ENCODE measurements at places on chromosomes 5 and 9.

DNA sequence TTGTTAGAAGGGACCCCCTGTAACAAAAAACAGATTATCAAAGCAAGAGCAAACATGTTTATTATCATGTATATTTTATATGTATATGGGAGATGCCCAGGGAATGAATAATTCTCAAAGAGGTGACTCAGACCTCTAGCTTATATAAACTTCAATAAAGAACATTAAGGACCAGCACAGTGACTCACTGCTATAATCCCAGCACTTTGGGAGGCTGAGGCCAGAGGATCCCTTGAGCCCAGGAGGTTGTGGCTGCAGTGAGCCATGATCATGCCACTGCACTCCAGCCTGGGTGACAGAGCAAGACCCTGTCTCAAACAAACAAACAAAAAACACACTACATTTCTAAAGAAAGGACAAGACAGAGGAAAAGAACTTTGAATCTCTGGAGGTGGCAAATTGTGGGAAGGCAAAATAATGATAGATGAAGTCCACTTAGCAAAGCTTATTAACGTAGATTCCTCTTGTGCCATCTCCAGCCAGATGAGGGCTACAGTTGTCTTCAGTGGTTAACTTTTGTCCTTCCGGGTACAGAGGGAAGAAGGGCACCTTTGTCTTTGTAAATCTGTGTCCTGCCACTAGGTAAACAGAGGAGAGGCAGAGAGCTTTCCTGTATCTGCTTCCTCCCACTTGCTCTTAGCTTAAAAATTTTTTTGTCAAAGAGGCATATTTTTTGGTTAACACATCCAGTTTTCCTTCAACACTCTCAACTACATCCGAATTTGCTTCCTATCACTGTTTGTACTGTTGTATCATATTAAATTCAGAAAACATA lies 7.5 kb upstream of the RFK start:
- no peak for DNase-seq

GRCh38 chr9:89171231-89171630 lies 7.4 kb downstream of the SHC3 start:
- no peak for DNase-seq

DNA sequence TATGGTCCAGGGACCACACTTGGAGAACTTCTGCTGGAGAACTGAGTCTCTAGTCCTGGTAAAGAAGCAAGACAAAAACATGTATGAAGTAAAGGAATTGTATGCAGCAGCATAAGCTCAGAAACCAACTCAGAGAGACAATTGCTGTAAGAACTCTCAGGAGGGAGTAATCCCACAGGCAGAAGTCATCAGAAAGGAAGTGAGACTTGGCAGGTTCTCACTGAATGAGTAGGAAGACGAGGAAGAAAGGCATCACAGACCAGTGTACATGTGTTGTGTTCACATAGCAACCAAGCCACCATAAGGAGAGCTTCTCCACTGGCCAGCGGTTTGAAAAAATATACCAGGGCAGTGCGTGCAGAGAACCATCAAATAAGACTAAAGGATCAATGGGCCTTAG lies 57.9 kb upstream of the FST start:
- no peak for DNase-seq

DNA sequence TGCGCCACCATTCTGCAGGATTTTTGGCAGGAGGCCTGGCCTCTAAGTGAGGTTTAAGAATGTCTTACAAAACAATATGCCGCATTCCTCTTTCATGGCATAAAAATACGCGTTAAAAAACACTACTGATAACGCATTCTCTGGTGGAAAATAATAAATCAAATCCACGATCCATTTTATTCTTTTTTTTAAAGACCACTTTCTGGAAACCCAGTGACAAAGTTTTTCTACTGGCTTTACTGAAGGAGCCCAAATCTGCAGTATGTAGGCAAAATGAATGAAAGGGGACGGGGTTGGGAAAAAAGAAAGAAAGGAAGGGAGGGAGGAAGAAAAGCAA lies 2.0 kb downstream of the SV2C start:
- no peak for DNase-seq

DNA sequence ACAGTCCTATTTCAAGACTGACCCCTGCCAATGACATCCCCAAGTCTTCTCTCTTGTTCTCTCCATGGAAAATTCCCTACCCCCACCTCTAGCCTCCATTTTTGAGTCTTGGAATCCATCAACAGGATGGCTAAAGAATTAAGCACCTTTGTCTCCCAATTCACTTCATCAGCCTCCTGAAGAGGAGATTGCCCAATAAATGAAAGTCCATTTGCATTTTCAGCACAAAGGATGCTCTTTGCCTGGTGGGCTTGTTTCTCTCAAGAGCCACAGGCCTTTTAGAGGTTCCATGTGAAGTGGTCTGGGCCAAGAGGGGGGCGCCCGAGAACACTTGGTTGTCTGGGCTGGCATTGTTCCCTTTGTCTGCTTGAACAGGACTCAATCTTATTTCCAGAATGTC lies 12.6 kb downstream of the HSD17B3 start:
- no peak for DNase-seq

DNA sequence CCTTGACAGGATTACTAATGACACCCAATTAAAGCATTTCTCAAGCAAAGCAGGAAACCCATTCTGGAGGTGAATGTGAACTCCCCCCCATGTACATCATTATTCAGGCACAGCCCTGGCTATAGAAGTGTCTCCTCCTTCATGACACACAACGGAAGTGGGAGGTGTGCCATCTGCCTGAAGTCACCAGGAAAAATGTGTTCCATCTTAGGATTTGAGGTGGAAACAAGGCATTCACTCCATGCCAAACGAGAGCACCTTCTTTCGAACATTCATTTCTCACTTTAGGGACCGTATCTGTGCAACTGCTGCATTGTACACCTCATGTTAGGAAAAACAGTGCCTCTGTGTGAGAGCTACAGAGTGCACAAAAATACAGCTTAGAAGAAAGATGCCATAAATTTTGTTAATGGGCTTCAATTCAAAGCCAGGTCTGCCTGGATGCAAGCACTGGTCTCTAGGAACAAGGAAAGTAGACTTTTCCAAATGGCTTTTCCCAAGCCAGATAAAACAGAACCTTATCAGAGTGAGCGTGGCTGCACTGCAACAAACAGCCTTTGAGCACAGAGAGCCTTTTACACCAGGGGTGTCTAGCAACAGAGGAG lies 19.4 kb downstream of the GOLM1 start:
- DNase-seq, result no peak

- no peak for DNase-seq
Measured at GRCh38 chr9:129419382-129419899, 201.5 kb downstream of the C9orf50 start.

DNA sequence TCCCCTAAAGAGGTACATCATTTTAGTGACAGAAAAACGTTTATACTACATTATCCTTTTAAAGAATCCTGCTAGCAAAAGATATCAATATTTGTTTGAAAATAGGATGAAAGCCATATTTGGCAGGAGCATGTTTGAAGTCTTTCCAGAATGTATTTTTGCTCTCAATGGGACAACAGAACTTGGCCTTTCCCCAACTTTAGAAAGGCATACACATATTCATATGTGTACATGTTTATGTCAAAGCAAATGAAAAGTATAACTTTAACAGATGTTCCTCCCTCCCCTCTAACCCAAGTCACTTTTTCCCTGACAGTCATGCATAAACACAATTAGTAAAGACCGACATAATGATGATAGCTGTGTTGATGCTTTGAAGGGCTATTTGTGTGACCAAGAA lies 427.8 kb upstream of the CDH6 start:
- DNase-seq, result no peak

GRCh38 chr9:123500336-123500735 lies 144.3 kb downstream of the CRB2 start:
- no peak for DNase-seq

DNA sequence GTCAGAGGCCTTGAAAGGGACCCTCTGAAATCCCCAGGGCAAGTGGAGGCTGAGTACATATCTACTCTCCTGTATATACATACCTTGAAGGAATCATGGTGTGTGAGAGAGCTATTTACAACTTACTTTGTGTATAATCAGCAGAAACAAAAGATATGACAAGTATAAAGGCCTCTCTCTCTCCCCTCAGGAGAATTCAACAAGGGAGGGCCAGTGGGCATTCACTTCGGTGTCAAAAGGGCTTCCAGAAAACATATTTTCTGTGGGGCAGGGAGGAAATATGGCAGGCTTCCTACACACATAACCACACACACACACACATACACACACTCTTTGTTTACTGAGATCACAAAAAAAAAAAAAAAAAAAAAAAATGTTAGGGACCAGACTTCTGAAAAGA lies 181.7 kb downstream of the BNC2 start:
- DNase-seq, result no peak

DNA sequence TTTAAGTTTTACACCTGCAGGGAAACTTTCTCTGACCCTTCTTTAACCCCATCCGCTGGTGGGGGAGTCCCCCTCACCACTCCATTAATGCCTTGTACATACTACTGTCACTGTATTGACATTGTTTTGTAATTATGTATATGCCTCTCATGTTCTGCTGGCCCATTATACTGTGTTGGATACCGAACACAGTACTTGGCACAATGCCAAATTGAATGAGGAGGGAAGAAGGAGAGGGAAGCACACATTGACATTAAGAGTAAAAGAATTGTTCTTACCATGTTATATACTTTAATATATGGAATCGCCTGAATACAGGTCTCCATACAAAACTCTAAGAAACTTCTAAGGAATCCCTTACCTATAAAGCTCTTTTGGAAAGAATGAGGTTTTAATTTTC lies 73.6 kb upstream of the GRHPR start:
- no peak for DNase-seq

DNA sequence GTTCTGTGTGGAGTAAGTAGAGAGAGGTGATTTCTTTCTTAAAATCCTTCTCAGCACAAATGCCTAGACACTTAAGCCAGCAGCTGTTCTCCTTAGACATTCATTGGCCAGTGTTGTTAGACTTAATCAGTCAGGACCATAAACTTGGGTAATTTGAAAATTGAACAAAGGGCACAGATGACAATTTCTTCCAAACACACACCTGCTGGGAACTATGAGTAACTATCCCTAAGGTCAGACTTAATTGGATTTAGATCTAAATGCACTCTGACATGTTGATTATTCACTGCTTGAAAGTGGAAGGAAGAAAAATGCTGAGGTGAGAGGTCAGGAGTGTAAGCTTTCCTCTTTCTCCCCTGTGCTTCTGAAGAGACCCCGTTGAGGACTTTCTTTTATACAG lies 1083.7 kb upstream of the DMAC1 start:
- no peak for DNase-seq

DNA sequence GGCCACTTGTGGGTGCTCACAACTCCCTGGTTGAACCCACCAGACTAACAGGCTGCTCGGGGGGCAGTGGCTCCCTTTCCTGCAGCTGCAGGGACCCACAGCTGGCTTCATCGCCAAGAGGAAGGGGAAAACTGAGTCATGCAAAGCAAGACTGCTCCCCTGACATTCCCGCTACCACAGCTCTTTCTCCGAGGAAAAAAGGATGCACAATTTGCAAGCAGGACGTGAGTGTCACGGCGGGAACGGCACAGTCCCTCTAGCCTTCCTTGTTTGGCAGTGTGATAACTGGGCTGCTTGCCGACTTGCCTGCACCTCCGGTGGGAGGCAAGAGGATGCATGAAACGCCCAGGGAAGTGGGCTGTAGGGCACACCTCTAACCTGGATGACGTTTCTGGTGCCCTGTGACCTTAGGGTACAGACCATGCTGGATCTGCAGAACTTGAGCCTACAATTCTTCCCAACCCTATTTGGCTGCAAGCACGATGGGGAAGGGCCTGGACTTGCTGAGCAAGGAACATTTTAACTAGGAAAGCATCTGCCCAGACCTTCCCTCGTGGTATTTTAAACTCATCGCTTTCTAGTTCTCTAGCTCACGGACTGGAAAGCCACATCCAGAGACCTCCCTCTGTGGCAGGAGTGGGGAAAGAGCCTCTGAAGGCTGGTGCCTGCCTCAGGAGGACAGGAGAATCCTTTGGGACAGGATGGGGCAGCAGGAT lies 7.8 kb downstream of the SH3PXD2B start:
- no peak for DNase-seq

DNA sequence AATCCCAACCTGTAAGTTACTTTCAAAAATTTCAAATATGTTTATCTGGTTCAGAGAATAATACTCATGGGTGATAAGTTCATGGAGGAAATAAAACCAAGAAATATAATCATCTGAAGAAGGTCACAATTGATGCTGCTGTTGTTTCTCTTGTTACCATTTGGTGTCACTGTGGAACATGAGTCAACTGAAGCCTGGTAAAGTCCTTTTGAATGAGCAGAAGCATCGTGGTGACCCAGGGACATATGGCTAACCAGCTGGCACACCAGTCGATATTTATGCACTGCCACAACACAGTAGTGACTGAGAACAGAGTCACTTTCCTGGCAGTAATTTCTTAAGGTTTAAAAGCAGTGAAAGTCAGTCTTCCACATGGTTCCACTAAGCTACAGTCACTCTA lies 612.9 kb upstream of the TLE4 start:
- DNase-seq, result no peak

DNA sequence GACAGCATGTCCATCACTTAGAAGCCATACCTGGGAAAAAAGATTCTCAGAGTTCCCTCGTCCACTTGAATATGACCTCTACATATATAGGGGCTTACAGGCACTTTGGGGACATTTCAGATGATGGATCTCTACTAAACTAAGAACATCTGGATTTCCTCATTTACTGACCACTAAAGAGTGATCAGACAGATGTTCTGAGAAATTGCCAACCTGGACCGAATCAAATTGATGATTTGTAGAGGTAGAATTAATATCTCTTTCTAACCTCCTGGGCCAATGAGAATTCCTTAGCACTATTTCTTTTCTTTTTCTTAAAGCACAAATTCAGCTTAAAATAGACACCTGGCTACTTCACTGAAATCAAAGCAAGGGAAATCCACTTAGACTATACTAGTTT lies 422.7 kb downstream of the MTRR start:
- DNase-seq, result no peak

GRCh38 chr5:126816649-126817048 lies 39.7 kb downstream of the LMNB1 start:
- no peak for DNase-seq

DNA sequence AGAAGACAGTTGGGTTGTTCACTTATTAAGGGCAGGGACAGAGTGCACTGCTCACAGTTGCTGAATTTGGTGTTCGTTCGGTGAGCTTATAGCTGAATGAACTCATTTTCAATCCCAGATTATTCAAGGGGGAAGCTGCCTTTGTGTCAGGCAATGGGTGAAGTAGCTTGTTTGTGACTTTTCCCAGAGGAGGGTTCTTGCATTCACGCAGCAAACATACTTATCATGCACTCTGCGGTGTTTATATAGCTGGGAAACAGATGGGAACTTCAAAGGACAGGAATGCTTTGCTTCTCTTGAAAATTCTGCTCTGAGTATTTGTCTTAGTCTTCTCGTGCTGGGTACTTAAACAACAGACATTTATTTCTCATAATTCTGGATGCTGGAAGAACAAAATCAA lies 64.7 kb upstream of the ABCA1 start:
- DNase-seq, result no peak

DNA sequence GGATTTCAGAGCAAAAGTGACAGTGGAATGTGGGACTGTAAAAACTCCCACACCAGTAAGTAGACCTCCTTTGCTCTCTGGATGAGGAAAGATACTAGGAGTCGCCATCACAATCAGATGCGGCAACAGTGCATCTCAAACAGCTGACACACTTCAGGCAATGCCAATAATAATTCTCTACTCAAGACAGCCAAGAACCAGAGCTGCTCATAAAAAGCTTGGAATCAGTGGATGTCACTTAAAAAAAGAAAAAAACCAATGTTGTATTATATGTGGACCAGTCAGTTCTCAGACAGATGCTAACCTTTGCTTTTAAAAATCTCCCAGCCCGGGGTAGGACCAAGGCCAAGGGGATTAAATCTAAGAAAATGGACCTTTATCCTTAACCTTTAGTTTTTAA lies 185.0 kb downstream of the GNA14 start:
- no peak for DNase-seq
